ENCODE measurements at places on chromosomes 7 and 10.
A peak's percentile ranks its signal among the peaks of the same experiment; 100 is the strongest.

DNA sequence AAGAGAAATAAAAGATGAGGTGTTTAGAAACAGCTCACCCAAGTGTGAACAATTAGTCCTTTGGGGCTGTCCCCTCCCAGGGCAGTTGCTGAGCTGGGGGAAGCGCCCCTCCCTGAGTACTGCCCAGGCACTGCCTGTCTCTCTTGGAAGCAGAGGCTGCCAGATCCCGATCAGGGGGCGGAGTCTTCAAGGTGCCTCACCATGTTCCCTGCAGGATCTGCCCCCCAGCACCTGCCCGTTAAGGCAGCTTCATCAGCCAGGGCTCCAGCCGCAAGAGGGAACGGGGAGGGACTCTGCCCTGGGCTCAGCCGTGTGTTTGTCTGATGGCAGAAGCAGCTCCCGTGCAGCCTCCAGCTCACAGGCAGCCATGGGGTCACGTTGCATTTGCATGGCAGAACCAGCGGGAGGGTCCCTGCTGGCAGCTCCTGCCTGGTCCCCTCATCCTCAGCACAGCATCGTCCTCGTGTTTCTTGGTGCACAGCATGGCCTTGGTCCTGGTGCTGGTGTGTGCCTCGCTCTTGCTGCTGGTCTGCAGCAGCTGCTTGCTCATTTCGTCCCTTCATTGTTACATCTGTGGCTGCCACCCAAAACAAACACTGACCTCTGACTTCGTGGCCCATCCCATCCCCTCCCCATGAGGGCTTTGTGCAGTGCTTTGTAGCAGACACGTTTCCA, 10.7 kb upstream of the DPYSL4 start:
- no peak for DNase-seq

GRCh38 chr7:155593461-155594162, 47.3 kb upstream of the CNPY1 start:
- no peak for DNase-seq

DNA sequence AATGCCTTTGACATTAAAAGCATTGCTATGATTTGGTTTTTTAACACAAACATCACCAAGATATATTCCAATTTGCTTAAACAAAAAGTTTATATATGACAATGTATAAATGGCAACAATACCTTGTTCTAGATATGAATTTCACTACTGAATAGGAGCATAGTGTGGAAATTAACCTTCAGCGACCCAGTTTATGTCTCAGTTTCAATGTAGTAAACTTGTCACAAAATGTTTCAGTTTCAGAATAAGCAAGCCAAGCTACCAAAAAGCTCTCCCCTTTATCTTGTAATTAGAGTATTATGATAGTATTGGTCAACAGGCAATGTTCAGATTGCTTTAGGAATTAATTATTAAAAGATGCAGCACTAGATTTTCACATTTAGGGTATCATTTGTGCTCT, 99.6 kb upstream of the PCDH15 start:
- no peak for DNase-seq

GRCh38 chr7:22426463-22427094, 69.6 kb upstream of the RAPGEF5 start:
- DNase-seq: no peak

DNA sequence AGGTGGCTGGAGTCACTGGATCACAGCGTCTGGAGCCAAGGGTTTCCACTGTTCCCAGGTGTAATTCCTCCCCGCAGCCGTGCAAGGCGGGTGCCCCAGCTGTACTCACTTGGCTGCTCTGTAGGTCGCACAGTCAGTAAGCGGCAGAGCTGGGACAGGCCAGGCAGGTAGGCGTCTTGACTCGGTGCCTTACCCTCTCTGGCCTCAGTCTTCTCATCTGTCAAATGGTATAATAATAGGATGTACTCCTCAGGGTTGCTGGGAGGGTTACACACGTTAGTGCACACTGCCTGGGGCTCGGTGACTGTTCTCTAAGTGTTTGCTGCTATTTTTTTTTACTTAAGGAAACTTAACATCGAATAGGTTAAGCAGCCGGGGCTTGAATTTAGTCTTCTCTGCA, 27.0 kb downstream of the MYL10 start:
- DNase-seq: no peak

DNA sequence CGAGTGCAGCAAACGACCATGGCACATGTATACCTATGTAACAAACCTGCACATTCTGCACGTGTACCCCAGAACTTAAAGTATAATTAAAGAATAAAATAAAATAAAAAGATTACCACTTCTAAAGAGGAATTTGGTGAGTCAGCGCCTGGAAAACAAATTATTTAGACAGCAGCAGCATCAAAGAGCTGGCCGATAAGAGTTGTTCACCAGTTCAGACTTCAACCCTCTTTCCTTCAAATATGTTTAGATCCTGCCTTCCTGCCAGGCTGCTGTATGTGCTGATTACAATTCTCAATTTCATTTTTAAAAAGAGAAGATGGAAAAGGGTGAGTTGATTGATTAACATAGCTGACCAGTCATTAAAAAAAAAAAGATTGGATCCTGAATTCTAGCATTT, 672.0 kb upstream of the NRP1 start:
- DNase-seq: no peak

DNA sequence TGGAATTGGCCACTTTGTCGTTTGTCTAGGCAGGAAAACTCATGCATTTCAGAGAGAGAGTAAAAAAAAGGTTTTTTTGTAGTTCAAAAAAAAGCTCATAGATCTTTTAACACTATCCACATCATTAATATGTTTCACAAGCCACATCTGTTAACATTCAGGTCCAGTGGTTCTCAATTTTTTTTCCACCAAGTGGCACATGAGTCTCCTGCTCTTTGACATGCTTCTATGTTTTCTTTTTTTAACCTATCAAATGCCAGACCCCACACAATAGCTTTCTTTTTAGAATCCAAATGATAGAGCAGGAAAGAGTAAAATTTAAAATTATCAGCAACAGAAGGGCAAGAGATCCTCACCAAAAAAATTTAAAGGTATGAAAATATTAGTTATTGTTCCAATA, 20.3 kb downstream of the NOD1 start:
- no peak for DNase-seq

- DNase-seq: no peak
These were observed 673.8 kb downstream of the INHBA start for GRCh38 chr7:41029072-41029499.

GRCh38 chr7:47303014-47303694, 278.8 kb downstream of the TNS3 start:
- DNase-seq: no peak

- peak; percentile 33 for DNase-seq
These were observed 49.3 kb downstream of the CAMK2B start for GRCh38 chr7:44275957-44276570.
